ENCODE measurements at places on chromosomes 11 and 22. TPM values are rescaled to one million over a fixed set of nuclear protein-coding genes. Genes with fewer than 3 reads are reported as not detected.

DNA sequence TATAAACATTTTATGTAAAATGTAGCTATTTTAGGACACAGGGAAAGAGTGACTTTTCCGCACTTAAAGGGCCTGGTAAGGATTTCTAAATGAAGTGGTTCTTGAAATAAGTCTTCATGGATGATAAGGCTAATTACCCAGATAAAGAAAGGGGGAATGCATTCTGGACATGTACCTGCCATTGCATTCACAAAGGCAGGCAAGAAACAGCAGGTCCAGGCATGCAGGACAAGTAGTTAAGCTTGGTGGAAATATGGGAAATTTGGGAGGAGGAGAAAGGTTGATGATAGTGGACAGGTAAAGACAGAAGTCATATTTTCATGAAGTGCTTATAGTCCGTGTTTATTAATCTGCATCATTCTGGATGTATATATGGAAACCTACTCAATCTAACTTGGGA, 621.2 kb downstream of the NTM start:
- H3K4me1 ChIP-seq: no peaks in the 10 kb centered on the region
- H3K4me3 ChIP-seq: no peak overlapping the region
- no peaks in the 10 kb centered on the region for H3K36me3 ChIP-seq
- H3K27ac ChIP-seq: no peak overlapping the region

- no peak overlapping the region for H3K27ac ChIP-seq
- no peak for DNase-seq
- H3K36me3 ChIP-seq: no peaks in the 10 kb centered on the region
- no peak overlapping the region for H3K4me3 ChIP-seq
- no peaks in the 10 kb centered on the region for H3K4me1 ChIP-seq
- H3K27me3 ChIP-seq: no peaks in the 10 kb centered on the region
These were observed 1623.3 kb upstream of the RAG2 start for GRCh38 chr11:38221295-38221694.

GRCh38 chr22:48523761-48524160, 1303.9 kb downstream of the BRD1 start:
- DNase-seq: no peak
- H3K4me3 ChIP-seq: no peak overlapping the region
- H3K27ac ChIP-seq: no peak overlapping the region
- no peaks in the 10 kb centered on the region for H3K36me3 ChIP-seq

DNA sequence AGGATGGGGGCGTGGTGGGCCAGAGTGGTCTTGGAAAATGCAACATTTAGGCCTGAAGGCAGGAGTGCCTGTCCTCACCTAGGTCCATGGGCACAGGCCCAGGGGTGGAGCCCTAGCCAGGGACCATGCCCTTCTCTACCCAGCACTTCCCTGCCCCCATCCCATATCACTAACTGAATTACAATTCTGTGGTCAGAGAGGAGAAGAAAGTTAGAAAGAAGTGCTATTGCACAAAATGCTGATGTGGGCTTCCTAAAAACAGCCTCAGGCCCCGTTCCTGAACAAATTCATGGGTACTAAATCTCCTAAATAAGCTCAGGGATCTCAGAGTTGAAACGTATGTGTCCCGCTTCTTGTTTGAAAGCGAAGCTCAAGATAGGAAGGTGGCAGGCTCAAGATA, 3.5 kb upstream of the ASRGL1 start:
- peaks cover 7% of the 10 kb centered on the region for H3K27me3 ChIP-seq
- H3K4me1 ChIP-seq: peaks cover 12% of the 10 kb centered on the region
- no peak for DNase-seq
- H3K4me3 ChIP-seq: no peak overlapping the region
- no peak overlapping the region for H3K27ac ChIP-seq
- no peaks in the 10 kb centered on the region for H3K36me3 ChIP-seq

- H3K36me3 ChIP-seq: no peaks in the 10 kb centered on the region
- no peaks in the 10 kb centered on the region for H3K4me1 ChIP-seq
- H3K27me3 ChIP-seq: peaks cover 8% of the 10 kb centered on the region
- no peak overlapping the region for H3K27ac ChIP-seq
These were observed 125.3 kb downstream of the FEZ1 start for GRCh38 chr11:125370561-125371389.

- no peaks in the 10 kb centered on the region for H3K36me3 ChIP-seq
- H3K4me3 ChIP-seq: no peak overlapping the region
- no peak overlapping the region for H3K27ac ChIP-seq
- no peak for DNase-seq
- H3K27me3 ChIP-seq: no peaks in the 10 kb centered on the region
These were observed 768.4 kb downstream of the JRKL start for GRCh38 chr11:97158243-97158642.

- no peaks in the 10 kb centered on the region for H3K4me1 ChIP-seq
- H3K27me3 ChIP-seq: no peaks in the 10 kb centered on the region
- H3K36me3 ChIP-seq: no peaks in the 10 kb centered on the region
- no peak overlapping the region for H3K27ac ChIP-seq
- no peak overlapping the region for H3K4me3 ChIP-seq
These were observed 8.7 kb upstream of the CARD18 start for GRCh38 chr11:105148241-105148640.

GRCh38 chr11:73974604-73975478, 7.8 kb downstream of the UCP2 start:
- peak overlapping the region; percentile 96 for H3K27ac ChIP-seq
- no peak for DNase-seq
- peaks cover 58% of the 10 kb centered on the region for H3K36me3 ChIP-seq
- peaks cover 100% of the 10 kb centered on the region for H3K4me1 ChIP-seq
- H3K4me3 ChIP-seq: peak overlapping the region; percentile 18
- H3K27me3 ChIP-seq: no peaks in the 10 kb centered on the region

GRCh38 chr11:119745112-119745511, 16.1 kb upstream of the NECTIN1 start:
- H3K36me3 ChIP-seq: no peaks in the 10 kb centered on the region
- H3K4me1 ChIP-seq: peaks cover 21% of the 10 kb centered on the region
- H3K4me3 ChIP-seq: no peak overlapping the region
- H3K27ac ChIP-seq: no peak overlapping the region

GRCh38 chr11:34926101-34926830, 9.8 kb downstream of the PDHX start:
- no peak overlapping the region for H3K27ac ChIP-seq
- H3K27me3 ChIP-seq: no peaks in the 10 kb centered on the region
- no peaks in the 10 kb centered on the region for H3K4me1 ChIP-seq
- H3K4me3 ChIP-seq: no peak overlapping the region
- no peak for DNase-seq

DNA sequence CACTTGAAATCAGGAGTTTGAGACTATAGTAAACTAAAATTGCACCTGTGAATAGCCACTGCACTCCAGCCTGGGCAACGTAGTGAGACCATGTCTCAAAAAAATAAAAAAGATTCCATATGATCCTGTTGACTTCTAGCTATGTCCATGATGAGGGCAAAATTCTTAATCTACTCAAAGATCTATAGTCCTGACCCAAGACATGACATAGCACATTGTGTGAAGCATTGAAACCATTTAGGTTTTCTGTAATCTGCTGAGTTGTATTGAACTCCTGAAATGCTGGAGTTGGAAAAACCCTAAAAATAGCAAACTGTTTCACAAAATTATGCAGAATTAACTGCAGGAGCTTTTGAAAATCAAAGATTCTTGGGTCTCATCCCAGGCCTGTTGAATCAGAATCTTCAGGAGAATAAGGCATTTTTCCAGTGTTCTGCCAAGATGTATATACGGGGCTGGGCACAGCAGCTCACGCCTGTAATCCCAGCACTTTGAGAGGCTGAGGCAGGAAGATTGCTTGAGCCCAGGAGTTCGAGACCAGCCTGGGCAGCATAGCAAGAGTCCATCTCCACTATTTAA, 29.8 kb upstream of the LDHA start:
- H3K4me1 ChIP-seq: no peaks in the 10 kb centered on the region
- DNase-seq: no peak
- no peak overlapping the region for H3K27ac ChIP-seq
- H3K27me3 ChIP-seq: no peaks in the 10 kb centered on the region
- H3K4me3 ChIP-seq: no peak overlapping the region

- no peak overlapping the region for H3K27ac ChIP-seq
- H3K36me3 ChIP-seq: no peaks in the 10 kb centered on the region
- H3K27me3 ChIP-seq: no peaks in the 10 kb centered on the region
- DNase-seq: no peak
These were observed 121.1 kb upstream of the SPON1 start for GRCh38 chr11:13841393-13841792.

GRCh38 chr22:16774911-16775500, 50.2 kb downstream of the XKR3 start:
- no peak overlapping the region for H3K4me3 ChIP-seq
- no peaks in the 10 kb centered on the region for H3K27me3 ChIP-seq
- DNase-seq: no peak
- no peaks in the 10 kb centered on the region for H3K36me3 ChIP-seq

GRCh38 chr22:19048531-19048930, 73.7 kb downstream of the DGCR2 start:
- H3K36me3 ChIP-seq: peaks cover 93% of the 10 kb centered on the region
- no peaks in the 10 kb centered on the region for H3K4me1 ChIP-seq
- no peak for DNase-seq
- no peaks in the 10 kb centered on the region for H3K27me3 ChIP-seq

DNA sequence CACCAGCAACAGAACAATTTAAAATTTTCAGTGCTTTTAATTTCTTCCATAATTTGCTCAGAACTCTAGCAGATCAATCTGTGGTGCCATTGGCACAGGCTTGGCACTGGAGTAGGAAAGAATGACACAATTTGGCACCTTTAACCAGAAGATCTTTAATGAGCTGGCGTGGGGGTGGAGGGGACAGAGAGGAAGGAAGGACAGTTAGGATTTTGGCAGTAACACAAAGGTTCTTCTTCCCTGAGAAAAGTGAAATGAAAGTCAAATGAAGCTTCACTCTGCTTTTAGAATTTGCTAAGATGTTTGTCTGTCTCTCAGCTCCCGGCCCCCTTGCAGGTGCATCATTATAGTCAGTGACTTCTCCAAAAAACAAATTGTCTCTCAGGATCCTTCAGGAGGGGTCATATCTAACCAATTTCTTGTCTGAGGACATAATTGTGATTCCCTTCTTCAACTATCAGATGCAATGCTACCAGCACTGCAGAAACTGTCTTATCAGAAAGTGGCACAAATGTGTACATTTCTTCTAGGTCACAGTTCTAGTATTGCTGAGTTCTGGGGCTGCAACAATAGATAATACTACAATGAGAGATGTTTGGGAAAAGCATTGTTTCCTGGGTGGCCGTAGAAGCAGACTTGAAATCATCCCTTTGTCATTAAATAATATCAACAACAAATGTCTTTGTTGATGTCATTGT, 66.8 kb downstream of the CSTPP1 start:
- H3K27me3 ChIP-seq: no peaks in the 10 kb centered on the region
- H3K4me3 ChIP-seq: no peak overlapping the region
- H3K4me1 ChIP-seq: no peaks in the 10 kb centered on the region
- no peak overlapping the region for H3K27ac ChIP-seq
- DNase-seq: no peak
- no peaks in the 10 kb centered on the region for H3K36me3 ChIP-seq

DNA sequence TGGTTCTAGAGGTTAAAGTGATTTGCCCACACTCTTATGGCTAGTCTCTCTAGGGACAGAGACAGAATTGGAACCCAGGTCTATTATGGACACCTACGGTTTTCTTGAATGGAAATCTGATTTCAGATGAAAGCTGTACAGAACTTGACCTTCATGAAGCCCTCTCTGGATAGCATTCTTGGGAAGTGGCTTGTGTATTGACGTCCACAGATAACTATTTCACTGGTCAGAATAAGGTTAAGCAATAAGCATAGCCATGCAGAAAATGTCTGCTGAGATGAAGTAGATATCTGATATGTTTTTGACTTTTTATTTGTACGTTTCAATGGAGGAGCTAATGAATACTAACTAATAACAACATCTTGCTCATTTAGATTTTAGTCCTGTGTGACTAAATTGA, 1.1 kb downstream of the TLCD5 start:
- H3K4me3 ChIP-seq: no peak overlapping the region
- no peak overlapping the region for H3K27ac ChIP-seq
- no peak for DNase-seq
- H3K27me3 ChIP-seq: peaks cover 46% of the 10 kb centered on the region
- no peaks in the 10 kb centered on the region for H3K36me3 ChIP-seq
- peaks cover 9% of the 10 kb centered on the region for H3K4me1 ChIP-seq

DNA sequence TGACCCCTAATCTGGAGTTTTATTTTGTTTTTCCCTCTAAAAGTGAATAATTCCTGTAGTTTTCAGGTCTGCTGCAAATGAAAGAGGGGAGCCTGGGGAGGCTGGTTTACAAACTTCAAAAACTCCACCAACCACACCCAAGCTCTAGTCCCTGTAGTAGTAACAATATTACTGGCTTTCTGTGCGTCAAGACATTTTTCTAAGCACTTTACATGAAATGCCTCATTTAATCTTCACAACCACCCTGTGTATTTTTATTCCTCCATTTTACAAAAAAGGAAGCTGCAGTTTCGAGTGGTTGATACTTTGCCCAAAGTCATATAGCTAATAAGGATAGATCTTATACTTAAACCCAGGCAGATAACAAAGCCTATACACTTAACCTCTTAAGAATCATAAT, 23.5 kb downstream of the CTNND1 start:
- no peak overlapping the region for H3K27ac ChIP-seq
- H3K4me1 ChIP-seq: peaks cover 5% of the 10 kb centered on the region
- H3K27me3 ChIP-seq: no peaks in the 10 kb centered on the region
- no peak for DNase-seq

DNA sequence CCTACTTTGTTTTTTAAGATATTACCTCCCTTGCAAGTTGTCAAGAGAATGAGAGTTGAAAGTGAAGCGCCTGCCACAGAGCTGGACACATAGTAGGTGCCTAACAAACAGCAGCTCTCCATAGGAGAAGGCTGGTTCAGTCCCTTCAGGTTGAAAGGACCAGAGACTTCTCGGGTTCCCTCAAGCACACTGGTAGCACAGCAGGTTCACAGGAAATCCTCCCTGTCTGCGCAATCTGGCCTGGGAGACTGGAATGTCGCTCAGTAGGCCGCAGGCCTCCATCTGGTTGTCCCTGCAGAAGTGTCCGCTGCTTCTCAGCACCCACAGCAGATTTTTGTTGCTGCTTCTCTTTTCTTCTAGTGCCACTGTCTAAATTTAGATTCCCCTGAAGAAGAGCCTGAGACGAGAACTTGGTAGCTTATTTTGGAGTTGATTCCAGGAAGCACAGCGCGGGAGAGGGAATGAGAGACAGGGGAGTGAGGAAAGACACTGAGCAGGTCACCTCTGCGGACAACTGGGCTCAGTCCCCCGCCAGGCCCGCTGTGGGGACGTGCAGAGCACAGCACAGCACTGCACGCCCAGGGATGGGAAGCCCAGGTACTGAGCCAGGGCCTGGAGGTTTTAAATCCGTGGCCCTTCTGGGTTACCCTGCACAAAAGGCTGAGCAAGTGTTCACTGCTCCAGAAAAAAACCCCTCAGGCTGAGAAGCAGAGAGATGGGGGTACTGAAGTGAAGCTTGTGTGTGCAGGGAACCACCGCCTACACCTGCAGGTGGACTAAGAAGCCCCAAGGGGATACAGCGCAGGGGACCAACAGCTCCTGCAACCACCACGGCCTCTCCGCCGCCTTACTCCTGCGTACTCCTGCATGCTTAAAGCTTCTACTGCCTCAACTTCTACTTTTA, 31.6 kb downstream of the RBX1 start:
- no peak overlapping the region for H3K27ac ChIP-seq
- H3K27me3 ChIP-seq: no peaks in the 10 kb centered on the region
- no peak for DNase-seq
- H3K4me3 ChIP-seq: no peak overlapping the region

Gene DEUP1
- not detected for total RNA-seq

Gene IGSF22
- total RNA-seq: 5.0 TPM

Gene TEX54
- not detected for total RNA-seq

Gene HDAC10
- 88.7 TPM for total RNA-seq

Gene OR4C13
- not detected for total RNA-seq

Gene PRRG4
- 0.05 TPM for total RNA-seq
